ENCODE measurements at places on chromosomes 5 and 9. TPM values are rescaled to one million over a fixed set of nuclear protein-coding genes. Genes with fewer than 3 reads are reported as not detected.

FOXD4 gene
- polyA plus RNA-seq, result not detected

BHMT gene
- polyA plus RNA-seq, result not detected

PCDHB8 gene
- not detected for polyA plus RNA-seq

TRIM7 gene
- 10.3 TPM for polyA plus RNA-seq

IL33 gene
- not detected for polyA plus RNA-seq

SLC36A3 gene
- polyA plus RNA-seq, result not detected

LCN12 gene
- 0.20 TPM for polyA plus RNA-seq

GRCh38 chr9:127586537-127586936 is 25.5 kb upstream of the STXBP1 start:
- no peak overlapping the region for H3K4me3 ChIP-seq
- H3K27ac ChIP-seq, result no peak overlapping the region
- no peaks in the 10 kb centered on the region for H3K27me3 ChIP-seq
- H3K36me3 ChIP-seq, result no peaks in the 10 kb centered on the region
- DNase-seq, result peak; percentile 67

GRCh38 chr5:39759701-39760100 is 334.9 kb upstream of the DAB2 start:
- DNase-seq, result peak; percentile 6
- no peaks in the 10 kb centered on the region for H3K27me3 ChIP-seq
- no peak overlapping the region for H3K4me3 ChIP-seq
- peaks cover 18% of the 10 kb centered on the region for H3K4me1 ChIP-seq
- no peak overlapping the region for H3K27ac ChIP-seq

DNA sequence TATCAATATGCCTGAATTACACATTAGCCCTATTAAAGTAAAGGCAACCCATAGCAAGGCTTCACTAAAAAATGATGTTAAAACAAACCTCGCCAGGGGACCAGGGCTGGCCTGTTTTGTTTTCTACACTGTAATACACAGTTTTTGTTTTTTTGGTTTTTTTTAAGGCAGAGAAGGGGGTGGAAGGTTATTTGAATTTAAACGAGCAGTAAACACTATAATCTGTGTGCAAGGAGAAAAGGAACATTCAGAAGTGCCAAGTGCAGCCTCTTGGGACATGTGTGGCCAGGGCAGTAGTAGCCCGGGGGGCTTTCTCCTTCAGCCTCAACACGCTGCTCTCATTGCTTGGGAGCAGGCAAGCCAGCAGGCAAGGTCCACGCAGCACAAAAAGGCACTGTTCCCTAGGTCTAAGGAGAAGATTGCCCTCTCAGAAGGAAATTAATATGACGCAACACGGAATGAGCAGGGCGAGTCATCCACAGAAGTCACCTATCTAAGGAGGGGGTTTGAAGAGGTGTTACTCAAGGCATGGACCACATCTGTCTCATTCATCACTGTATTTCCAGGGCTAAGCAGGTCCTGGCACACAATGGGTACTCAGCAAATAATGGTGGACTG is 16.2 kb downstream of the SIL1 start:
- DNase-seq, result peak; percentile 38
- H3K27ac ChIP-seq, result no peak overlapping the region
- H3K36me3 ChIP-seq, result peaks cover 8% of the 10 kb centered on the region
- H3K4me3 ChIP-seq, result no peak overlapping the region
- peaks cover 46% of the 10 kb centered on the region for H3K4me1 ChIP-seq
- H3K27me3 ChIP-seq, result no peaks in the 10 kb centered on the region

DNA sequence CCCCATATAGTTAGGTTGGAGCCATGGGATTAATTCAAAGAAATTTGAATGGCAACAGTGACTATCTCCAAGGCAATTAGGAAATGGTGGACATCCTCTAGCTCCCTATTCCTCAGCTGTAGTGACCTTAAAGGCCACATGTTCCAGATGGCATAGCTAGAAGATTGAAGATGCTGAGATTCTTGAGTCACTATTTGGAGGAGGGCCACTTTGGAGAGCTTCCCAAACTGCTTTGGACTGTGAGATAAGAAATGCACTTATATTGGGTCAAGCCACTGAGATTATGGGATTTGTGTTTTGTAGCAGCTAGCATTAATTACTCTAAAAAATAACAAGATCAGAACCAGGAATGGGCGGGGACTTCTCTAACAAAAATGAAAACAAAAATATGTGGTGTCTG is 636.2 kb upstream of the CCNG1 start:
- no peak overlapping the region for H3K4me3 ChIP-seq
- no peak overlapping the region for H3K27ac ChIP-seq
- H3K36me3 ChIP-seq, result no peaks in the 10 kb centered on the region

GRCh38 chr9:20623748-20624124 is 1.4 kb upstream of the MLLT3 start:
- H3K27ac ChIP-seq, result no peak overlapping the region
- no peaks in the 10 kb centered on the region for H3K36me3 ChIP-seq
- H3K27me3 ChIP-seq, result peaks cover 22% of the 10 kb centered on the region
- peak; percentile 52 for DNase-seq

DNA sequence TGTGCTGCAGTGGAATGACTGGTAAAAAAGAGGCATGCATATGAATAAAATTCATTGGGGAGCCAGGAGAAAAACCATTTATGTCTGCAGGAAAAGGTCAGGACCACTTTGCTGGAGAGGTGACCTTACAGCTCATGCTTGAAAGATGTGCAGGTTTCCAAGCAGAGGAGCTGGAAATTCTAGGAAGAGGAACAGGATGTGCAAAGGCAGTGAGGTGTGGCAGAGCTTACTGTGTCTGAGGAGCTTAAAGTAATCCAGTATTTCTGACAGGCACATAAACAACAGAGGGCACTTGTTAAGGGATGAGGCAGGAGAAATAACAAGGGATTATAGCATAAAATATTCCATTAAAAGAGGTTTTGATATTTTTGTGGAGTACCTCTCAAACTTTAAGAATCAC is 203.2 kb downstream of the CD180 start:
- H3K4me1 ChIP-seq, result peaks cover 10% of the 10 kb centered on the region
- H3K27me3 ChIP-seq, result no peaks in the 10 kb centered on the region
- no peak overlapping the region for H3K4me3 ChIP-seq
- no peak for DNase-seq
- H3K27ac ChIP-seq, result no peak overlapping the region
- H3K36me3 ChIP-seq, result no peaks in the 10 kb centered on the region

DNA sequence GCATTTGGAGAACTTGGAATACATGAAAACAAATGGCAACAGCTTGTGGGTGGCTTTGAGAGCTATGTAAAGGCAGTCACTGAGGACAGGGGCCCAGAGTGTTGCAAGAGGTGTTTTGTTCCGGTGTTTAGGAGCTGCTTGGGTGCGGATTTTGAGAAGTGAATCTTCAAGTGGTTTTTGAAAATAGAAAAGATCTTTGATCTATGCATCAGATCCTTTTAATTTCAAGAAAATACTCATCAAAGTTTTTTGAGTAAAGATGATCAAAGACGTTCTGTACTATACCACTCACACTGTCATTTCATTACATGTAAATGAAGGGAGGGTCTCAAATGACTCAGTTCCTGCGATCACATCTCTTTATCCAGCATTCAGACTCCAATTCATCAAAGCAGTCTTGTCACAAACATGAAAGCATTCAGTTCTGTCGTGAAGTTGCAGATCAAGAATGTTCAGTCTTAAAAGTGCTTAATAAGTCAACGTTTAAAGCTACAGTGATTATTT is 112.5 kb downstream of the WDR41 start:
- H3K4me1 ChIP-seq, result peaks cover 18% of the 10 kb centered on the region
- no peaks in the 10 kb centered on the region for H3K27me3 ChIP-seq
- no peak overlapping the region for H3K4me3 ChIP-seq
- H3K36me3 ChIP-seq, result no peaks in the 10 kb centered on the region

GRCh38 chr5:16600397-16600796 is 16.4 kb downstream of the RETREG1 start:
- H3K4me1 ChIP-seq, result peaks cover 11% of the 10 kb centered on the region
- peaks cover 4% of the 10 kb centered on the region for H3K36me3 ChIP-seq
- no peak overlapping the region for H3K4me3 ChIP-seq
- DNase-seq, result peak; percentile 52
- peak overlapping the region; percentile 22 for H3K27ac ChIP-seq

DNA sequence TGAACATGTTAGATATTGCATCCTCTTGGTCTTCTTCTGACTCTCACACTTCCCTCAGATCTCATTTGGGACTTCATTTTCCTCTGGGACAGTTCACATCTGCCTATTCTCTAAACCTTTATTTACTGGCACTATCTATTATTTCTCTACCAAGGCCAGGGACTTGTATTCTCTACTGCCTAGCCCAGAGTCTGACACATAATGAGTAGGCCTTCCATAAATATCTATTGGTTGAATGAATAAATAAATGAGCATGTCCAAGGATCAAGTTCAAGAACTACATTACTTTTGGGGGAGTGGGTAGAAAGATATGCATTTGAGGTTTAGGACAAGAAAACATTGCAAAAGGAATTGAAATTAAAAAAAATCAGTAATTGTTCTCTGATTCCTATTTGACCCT is 250.3 kb downstream of the TRIM32 start:
- H3K27ac ChIP-seq, result no peak overlapping the region
- no peaks in the 10 kb centered on the region for H3K36me3 ChIP-seq
- H3K4me1 ChIP-seq, result peaks cover 9% of the 10 kb centered on the region
- no peaks in the 10 kb centered on the region for H3K27me3 ChIP-seq
